Stimulated activated naive CD4-positive, alpha-beta T cell treated with Interleukin-2 at 50 U/mL for 16 hours (primary cell): ENCODE measurements at places on chromosomes 1 and 21.

GRCh38 chr1:25744140-25744581 lies 55.8 kb upstream of the SELENON start:
- no peak for DNase-seq

DNA sequence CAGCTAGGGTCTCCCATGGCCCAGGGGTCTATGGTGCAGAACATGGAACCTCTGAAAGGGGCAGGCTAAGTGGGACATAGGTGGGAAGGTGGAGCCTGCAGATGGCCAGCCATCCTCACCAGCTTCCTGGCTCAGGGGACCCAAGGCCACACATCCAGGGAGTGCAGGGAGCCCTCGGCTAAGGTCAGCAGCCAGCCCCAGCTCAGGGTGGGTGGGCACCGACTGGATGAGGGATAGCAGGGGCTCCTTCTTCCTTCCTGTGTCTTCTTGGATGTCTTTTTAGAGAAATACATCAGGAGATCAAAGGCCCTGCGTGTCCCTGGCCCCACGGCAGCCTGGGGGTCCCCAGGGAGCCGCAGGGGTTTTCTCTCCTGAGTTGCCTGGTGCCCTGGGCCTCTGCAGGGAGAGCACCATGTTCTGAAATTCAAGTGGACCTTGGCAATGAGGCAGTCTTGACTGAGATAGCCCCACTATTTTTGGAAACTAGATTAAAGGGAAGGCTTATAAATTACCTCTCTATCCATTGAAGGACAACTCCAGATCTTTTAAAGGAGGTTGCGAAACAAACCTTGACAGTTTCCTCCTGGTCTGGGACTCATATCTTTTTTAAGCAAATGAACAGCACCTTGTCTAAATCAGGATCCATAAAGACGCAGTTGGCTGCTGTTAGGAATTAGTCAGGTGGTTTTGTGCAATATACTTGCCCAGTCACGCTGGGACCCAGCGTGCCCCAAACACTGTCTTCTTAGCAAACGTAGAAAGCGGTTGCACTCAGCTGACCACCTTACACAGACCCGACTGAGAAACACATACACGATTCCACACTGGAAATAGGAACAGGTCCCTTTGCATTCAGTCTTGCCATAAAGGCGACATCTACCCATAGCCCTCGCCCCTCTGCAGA lies 242.3 kb downstream of the TOMM20 start:
- DNase-seq: no peak

DNA sequence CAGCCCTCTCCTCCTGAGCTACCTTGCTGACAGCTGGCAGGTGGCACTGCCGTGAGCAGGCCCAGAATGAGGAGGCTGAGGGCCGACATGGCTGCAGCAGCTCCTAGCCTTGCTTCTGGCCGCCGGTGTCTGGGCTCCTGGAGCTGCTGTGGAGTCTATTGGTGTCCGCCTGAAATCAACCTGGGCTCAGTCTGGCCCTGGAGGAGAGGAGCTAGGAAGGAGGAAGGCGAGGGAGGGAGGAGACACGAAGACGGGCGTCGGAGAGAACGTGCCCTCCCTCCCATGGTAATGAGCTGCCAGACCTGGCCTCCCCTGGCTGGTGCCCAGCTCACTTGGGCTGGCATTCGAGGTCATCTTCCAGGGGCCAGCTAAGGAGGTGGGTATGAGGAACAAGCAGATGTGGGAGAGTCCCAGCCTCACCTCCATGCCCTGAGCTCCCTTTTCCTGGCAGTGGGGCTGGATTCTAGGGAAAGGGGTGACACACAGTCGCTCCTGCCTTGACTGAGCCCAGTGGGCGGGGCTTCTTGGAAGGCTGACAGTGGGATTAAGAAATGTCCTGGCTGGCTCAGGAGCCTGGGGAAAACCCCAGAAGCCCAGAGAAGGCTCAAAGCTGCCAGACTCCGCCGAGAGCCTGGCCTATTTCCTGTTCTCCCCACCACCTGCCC lies at the start of gene PDZK1IP1:
TSS of gene PDZK1IP1 (minus strand) at position 193 of the 665 bp plus-strand sequence. CDS start at position 89, 104 bp downstream.
- DNase-seq: no peak

GRCh38 chr1:38018864-38019343 lies 6.4 kb downstream of the UTP11 start:
- no peak for DNase-seq

DNA sequence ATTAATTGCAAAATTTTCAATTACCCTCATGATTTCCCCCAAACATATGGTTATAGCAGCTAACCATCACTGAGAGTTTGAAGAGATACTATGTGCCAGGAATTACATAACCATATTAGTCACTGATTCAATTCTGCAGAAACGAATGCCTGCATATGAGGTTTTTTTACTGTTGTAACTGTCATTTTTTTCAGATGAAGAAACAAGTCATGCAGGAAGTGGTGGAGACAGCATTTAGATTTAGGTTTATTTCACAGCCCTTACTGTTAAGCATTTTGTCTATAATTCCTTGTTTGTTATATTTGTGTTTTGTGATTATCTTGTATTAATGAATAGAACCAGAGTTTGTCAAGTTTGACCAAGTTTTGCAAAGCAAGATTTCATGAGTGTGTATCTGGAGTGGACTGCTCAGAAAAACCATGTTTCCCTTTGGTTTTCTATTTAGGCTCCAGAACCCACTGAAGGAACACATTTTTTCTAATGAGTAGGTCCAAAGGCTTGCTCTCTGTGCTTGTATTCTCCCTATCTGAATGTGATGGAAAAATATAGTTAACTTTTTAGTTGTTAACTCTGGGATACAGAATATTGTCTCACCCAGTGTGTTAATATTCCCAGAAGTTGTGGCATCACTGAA lies 308.5 kb upstream of the ADAMTS5 start:
- DNase-seq: no peak

DNA sequence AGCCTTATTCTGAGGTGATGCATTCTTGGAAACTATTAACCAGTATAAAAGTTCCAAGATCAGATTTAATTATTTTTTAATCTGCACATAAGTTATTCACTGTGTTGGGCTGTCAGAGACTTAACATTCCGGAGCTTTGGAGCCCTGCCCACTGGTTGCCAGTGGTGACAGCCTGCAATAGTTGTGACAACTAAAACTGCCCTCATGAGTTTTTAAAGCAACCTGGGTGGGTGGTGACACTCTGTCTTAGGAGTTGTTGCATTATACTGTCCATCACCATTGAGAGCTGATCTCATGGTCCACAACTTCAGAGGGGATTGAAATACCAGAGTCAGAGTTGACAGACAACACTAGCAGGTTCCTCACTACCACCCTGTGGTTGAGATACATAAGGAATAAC lies 653.9 kb upstream of the USP24 start:
- DNase-seq: no peak

- DNase-seq: no peak
Measured at GRCh38 chr1:109807822-109808680, 44.3 kb upstream of the EPS8L3 start.

DNA sequence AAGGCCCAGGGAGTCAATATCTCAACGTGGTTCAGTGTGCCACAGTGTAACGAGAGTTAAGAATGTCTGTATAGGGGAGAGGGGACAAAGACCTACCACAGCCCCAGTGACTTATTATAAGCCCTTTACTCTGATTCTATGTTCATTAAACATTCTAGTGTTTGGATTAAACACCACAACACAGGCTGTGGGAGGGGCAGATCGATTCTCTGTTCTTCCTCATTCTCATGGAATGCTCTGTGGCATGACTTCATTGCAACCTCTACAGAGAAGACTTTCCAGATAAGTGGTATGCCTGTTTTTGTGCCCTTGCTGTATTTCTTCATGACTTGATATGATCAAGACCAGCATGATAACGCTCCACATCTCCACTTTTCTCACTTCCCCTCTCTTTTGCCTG lies 39.0 kb upstream of the CD5L start:
- no peak for DNase-seq

- DNase-seq: no peak
Measured at GRCh38 chr1:189769448-189769847, 708.2 kb downstream of the BRINP3 start.

DNA sequence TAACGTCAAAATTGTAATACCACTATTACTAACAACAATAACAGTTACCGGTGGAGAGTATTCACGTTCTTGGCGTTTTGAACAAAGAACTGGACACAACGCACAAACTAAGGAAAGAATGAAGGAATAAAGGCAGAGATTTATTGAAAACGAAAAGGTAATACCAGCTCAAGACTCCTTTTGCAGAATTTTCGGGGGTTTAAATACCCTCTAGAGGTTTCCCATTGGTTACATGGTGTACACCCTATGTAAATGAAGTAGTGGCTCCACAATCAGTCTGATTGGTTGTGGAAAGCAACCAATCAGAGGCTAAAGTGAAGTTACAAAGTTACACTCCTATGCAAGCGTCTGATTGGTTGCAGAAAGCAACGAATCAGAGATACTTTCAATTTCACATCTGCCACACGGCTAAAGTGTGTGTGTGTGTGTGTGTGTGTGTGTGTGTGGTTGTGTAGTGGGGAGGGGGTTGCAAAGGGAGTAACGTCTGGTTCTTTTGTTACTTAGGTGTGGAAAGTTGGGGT lies 1.1 kb upstream of the GTF2B start:
- no peak for DNase-seq

- DNase-seq: no peak
Measured at GRCh38 chr1:223421676-223422075, 28.5 kb downstream of the CCDC185 start.

DNA sequence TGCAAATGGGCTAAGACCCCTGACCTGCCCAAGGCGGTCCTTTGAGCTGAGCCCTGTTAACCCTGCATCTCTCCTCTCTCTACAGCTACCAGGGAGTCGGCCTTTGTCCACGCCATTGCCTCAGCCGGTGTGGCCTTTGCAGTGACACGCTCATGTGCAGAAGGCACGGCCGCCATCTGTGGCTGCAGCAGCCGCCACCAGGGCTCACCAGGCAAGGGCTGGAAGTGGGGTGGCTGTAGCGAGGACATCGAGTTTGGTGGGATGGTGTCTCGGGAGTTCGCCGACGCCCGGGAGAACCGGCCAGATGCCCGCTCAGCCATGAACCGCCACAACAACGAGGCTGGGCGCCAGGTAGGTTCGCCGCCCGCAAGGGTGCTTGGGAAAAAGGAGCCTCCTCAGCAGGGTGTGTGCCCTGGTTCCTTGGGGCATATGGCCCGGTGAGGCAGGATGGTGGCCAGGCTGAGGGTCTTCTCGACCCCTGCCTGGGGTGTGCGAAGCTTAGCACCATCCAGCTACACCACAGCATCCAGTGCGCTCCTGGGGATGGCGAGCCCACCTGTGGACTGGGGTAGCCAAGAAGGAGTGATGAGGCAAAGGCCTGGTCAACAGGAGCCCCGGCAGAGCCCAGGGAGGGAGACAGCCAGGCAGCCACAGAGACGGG lies 31.8 kb upstream of the ARF1 start:
- DNase-seq: no peak

DNA sequence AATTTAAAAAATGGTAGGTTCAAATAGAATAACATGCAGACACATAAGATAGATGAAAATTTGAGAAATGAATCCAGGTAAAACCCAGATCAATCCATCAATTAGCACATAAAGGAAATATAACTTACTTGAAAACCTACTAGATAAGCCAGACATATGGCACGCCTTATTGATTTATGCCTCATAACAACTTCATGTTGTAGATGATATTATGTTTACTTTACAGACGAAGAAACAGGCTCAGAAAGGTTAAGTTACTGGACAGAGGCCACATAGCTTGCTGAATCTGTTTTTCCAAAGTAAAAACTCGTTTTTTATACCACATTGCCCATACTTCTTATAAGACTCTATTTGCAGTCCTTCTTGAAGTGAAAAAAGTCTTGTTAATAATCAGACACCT lies 22.1 kb upstream of the NCF2 start:
- no peak for DNase-seq

DNA sequence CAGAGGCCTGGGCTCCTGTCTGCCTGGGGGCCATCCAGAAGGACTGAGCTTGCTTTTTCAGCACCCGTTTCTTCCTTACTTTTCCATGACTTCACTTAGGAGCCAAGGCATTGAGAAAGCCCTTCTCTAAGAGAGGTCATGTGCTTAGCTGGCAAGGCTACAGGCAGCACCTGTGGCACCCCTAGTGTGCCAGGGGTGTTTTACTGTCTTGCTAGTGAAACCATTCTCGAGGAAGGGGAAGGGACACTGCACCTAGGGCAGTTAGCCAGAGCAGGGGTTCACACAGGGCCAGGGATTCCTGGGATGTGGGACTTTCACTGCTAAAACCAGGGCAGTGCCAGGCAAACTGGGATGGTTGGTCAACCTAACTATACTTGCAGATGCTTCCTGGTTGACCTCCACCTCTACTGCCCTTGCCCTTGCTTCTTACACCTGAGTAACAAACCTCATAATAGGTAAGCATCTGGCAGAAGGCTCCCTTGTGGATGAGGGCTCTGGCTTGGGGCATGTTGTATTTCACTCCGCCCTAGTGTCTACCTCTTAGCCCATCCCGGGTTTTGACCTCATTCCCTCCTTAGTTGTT lies 69.2 kb downstream of the NOS1AP start:
- DNase-seq: no peak

DNA sequence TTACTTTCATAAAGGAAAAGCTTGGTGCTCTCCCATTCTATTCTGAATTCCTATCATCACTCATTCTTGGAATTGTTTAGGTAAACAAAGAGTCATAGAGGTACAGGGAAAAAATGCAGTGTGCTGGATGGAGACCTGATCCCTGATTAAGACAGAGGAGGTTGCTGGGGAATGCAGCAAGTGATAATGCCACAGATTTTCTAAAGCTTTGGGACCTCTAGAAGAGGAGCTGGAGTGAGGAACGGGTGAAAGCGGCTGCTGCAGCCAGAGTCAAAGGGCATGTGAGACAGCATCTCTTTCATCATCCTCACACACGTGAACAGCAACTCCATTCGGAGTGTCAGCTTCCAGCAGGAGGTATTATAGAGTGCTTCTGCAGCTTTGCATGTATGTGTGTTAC lies 54.9 kb upstream of the DIPK1A start:
- no peak for DNase-seq

DNA sequence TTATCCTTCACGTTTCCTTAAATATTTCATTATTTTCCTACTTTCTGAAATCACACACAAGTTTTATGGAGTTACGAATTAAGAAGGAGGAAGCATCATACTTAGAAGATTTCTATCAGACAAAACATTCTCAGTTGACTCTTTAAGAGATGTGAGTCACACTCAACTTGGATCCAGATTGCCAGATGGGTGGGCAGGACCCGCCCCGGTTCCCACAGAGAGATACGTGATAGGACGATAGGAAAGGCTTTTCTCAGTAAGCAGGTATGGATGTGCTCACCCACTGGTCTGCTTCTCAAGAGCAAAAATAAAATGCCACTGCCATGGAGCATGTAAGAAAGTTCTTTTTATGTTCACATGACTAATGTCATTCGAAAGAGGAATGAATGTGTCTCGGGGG lies 392.6 kb downstream of the MRPL39 start:
- DNase-seq: no peak

- no peak for DNase-seq
Measured at GRCh38 chr1:213977486-213977842, 10.3 kb upstream of the PROX1 start.

GRCh38 chr1:30325999-30326398 lies 397.4 kb downstream of the MATN1 start:
- DNase-seq: no peak
